Effector CD4-positive, alpha-beta T cell (primary cell): ENCODE measurements at places on chromosomes 3 and 15.

DNA sequence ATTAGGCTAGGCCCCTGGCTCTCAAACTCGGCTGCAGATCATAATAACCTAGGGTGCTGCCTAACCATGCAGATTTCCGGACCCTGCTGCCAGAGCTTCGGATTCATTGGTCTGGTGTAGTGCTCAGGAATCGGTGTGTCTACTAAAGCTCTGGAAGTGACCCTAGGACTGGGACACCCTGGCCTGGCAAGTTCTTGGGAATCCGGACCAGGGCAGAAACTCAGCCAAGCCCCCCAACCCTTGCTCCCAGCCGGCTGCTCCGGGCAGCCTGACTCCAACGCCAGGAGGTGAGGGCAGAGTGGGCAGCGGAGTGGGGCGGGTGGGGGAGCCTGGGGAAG, 23.0 kb downstream of the IGDCC3 start:
- no peak for DNase-seq

DNA sequence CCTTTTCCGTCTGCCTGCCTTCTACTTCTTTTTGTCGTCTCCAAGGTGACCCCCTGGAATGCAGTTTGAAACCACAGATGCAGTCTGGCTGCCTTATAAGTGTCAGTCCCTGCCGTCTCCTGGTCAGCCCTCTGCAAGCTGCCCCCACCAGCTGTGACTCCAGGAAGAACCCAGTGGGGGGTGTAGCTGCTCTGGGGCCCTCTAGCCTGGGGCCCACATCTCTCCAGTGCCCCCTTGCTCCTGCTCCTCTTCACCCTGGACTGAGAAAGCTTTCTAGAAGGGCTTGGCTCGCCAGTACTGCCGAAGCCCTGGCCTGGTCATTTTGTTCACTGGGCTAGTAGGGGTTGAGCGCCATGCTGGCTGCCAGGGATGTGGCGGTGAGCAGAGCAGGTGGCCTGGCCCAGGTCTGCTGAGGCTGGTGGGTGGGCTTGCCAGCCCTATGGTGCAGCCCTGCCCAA, 21.3 kb downstream of the SYNM start:
- no peak for DNase-seq

- no peak for DNase-seq
Measured at GRCh38 chr3:156433138-156433537, 121.8 kb downstream of the SSR3 start.

DNA sequence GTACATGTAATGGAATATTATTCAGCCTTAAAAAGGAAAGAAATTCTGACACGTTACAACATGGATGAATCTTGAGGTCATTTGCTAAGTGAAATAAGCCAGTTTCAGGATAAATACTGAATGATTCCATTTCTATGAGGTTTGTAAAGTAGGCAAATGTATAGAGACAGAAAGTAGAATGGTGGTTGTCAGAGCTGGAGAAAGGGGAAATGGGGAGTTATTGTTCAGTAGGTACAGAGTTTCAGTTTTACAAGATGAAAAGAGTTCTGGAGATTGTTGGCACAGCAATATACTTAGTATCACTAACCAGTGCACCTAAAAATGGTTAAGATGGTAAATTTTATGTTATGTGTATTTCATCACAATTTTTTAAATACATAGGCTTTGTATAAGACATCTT, 60.6 kb downstream of the USP8 start:
- no peak for DNase-seq

- DNase-seq = no peak
Measured at GRCh38 chr3:20100151-20100550, 59.9 kb downstream of the KAT2B start.

GRCh38 chr3:16476636-16477035, 36.9 kb downstream of the RFTN1 start:
- no peak for DNase-seq

DNA sequence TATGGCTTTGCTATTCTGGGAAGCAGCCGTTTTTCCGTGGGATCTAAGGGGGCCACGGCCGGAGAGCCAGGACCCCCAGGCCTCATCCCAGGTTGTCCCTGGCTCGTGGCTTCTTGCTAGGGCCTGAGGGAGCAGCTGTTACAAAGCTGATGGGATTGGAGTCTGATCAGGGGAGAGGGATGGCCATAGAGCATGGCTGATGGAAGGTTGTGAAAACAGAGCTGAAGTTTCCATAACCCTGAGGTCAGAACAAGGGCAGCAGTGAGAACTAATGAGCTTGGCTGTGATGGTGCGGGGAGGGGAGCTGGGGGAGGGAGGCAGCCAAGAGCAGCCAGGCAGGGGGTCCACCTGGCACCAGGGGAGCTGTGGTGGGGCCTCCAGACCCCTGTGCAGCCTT, 63.0 kb downstream of the LINGO1 start:
- DNase-seq = no peak

GRCh38 chr3:73259291-73259690, 197.8 kb downstream of the EBLN2 start:
- DNase-seq = no peak

- no peak for DNase-seq
Measured at GRCh38 chr3:141372656-141373055, 4.4 kb downstream of the ZBTB38 start.

GRCh38 chr3:107315141-107315540, 62.1 kb upstream of the CCDC54 start:
- no peak for DNase-seq

GRCh38 chr15:65384505-65384894, 6.7 kb upstream of the IGDCC3 start:
- no peak for DNase-seq

- no peak for DNase-seq
Measured at GRCh38 chr15:34023907-34024306, 15.1 kb downstream of the AVEN start.

DNA sequence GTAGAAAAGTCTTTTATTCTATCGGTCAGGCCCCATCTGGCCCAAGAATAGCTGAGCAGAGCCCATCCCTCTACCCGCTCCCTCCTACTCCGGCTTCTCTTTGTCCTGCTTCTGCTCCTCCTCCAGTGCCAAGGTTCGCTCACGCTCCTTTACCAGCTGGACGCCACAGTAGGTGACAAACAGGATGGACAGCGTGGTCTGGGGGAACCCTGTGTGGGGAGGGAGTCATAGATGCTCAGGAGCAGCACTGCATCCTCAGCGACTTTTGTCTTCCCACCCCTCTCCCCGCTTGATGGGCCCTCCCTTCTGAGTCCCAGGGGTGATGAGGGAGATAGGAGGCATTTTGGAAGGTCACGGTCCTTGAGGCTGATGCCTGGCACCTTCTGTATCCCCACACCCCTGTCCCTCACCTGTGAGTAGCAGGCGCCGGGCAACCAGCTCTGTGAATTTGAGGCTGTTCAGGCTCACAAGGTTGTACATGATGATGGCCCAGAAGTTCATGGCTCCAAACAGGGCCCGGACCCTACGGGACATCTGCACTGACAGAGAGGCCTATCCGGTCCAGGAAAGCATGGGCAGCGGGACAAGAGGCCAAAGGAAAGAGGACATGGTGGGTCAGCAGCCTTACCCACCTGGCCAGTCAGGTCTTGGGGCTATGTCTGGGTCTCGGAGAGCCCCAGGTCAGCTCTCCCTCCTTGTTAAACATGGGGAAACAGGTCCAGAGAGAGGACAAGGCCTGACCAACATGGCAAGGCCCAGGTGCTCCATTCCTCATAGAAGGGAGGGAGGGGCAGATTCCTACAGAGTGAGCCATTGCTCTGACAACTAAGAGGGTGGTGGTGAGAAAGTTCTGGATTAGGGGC, 7.6 kb downstream of the KLHL40 start:
- no peak for DNase-seq

GRCh38 chr15:96977886-96978285, 647.4 kb downstream of the NR2F2 start:
- no peak for DNase-seq

DNA sequence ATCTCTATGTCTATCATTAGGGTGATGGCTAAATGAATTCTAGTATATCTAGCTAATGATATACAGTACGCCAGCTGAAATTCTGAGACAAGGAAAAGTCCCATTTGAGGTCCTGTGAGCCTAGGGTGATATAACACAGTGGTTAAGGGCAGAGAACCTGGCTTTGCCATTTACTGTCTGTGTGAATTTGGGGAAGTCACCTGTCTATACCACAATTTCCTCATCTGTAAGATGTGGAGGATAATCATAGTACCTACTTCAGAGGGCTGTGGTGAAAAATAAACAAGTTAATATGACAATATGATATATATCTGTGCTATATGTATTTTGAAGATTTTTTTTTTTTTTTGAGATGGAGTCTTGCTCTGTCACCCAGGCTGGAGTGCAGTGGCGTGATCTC, 9.8 kb upstream of the ANKDD1A start:
- peak; percentile 16 for DNase-seq

DNA sequence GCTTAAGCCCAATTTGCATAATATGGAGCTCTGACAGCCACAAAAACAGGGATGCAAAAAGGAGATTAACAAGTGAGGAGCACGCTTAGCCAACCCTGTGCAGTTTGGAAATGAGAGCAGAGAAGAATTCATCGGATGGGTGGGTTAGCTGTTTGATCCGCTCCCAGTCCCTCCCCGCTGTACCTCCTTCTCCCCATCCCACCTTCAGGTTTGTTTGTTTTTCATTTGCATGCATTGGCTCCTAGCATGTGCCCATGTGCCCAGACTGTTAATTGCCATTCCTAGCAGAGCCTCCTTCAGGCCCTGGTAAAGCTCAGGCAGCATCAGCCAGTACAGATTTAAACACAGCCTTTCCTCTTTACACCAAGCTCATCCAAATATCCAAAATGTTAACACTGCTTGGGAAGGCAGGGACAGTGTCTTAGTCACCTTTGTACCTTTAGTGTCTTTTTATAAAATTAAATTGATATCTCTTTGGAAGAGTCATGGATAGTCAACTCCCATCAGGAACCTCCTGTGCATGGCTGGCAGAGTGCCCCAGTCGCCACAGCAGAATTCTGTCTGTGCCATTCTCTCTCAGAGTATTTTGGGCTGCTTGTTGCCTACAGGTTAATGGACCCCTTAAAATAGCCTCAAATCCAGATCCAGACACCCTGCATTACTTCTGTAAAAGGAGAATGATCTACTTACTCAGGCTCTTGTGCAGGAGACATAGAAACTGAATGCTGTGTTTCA, 244.2 kb downstream of the LSAMP start:
- no peak for DNase-seq

DNA sequence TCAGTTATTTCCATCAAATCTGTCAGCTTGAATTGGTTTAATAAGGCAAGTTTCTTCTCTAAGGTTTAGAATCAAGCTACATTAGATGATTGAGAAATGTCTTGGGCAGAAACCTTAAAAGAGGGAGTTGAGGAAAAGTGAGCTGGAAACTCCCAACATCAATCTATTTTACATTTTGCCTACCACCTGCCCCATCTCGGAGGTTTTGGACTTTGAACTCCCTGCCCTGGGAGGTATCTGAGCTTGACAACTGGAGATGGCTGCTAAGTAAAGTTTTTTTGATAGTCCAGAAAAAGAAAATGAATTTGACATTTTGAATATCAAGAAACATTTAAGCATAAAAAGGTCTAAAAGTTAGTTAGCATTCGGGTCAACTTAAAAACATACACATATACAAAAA, 234.2 kb downstream of the NFKBIZ start:
- no peak for DNase-seq

GRCh38 chr3:45599984-45600650, 5.6 kb downstream of the LIMD1 start:
- DNase-seq = no peak

DNA sequence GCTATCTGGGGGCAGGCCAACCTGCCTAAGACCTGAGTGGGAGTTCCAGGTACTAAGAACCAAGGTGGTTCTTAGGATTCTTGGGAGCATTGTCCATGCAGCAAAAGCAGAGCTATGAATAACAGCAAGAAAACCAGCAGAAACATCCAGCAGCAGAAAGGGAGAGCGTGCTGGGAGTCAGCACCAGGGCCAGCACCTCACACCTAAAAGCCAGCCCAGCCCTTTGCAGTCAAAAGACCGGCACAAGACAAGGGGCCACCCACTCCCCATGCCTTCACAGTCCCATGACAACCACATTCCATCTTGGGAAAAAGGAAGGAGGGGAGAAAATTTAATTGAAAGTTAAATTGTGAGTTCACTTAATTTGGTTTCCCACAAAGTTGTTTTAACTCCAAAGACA, 364.9 kb downstream of the AGBL1 start:
- DNase-seq = no peak

- DNase-seq = no peak
Measured at GRCh38 chr3:176650478-176650877, 546.8 kb downstream of the TBL1XR1 start.

- no peak for DNase-seq
Measured at GRCh38 chr3:19065027-19065426, 83.3 kb upstream of the KCNH8 start.

DNA sequence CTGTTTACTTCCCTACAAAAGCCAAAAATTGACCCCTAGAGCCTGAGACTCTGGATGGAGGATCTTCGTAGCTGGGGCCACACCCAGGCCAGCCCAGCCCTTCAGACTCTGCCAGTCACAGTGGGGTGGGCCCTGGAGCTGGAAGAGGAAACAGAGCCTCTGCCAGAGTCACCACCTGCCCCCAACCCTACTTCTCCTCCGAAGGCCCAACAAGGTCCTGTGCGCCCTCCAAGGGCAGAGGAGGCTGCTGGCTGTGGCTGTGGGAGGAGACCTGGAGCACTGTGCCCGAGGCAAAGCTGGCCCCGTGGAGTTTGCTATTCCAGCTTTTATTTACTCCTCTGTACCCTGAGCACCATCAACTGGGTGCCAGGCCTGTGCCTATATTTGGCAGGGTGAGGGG, 19.0 kb downstream of the CISH start:
- no peak for DNase-seq

DNA sequence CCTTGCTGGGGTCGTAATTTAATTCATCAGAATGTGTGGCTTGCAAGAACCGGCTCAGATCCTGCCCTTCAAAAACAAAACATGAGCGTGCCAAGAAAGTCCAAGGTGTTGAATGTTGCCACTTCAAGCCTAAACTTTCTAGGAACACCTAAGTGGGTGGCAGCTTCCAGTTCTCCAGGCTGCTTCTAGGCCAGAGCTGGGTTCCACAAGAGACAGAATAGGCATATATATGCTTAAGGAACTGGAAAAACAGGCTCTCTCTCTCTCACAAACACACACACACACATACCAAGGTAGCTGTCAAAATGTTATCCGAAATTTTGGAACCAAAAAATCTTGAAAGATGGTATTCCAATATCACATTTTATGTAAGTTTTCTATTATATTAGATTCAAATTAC, 890 bp upstream of the ADIPOQ start:
- DNase-seq = no peak

GRCh38 chr15:95664450-95664849, 666.0 kb upstream of the NR2F2 start:
- DNase-seq = no peak

DNA sequence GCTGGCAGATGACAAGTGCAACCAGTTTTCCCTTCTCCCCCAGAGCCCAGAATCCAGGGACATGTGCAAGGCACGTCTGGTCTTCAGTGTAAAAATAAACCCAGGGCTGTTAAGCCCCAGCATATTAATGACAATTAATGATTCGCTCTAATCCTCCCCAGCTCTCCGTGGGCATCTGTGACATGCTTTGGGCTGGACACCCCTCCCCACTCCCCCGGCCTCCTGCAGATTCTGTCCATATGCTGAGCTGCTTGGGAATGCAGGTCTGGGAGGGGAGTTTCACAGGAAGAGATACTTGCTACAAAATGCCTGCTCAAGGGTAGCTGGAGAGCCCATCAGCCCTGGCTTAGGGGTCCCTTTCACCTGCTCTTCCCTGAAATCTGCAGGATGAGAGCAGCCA, 43.0 kb upstream of the NTRK3 start:
- DNase-seq = no peak
